ENCODE measurements at places on chromosomes 3 and 15.

DNA sequence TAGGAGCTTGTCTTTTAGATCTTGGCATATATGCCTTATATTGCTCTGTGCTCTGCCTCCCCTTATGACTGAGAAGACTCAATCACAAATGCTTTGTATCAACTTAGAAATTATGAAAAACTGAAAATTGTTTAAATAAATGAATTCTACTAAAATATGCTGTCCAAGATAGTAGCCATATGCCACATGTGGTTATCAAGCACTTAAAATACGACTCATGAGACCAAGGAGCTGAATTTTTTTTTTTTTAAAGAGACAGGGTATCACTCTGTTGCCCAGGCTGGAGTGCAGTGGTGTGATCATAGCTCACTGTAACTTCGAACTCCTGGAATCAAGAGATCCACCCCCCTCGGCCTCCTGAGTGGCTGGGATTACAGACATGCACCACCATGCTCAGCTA lies 118.3 kb downstream of the RFTN1 start:
- DNase-seq, result no peak

GRCh38 chr3:61925721-61926120 lies 364.4 kb downstream of the PTPRG start:
- DNase-seq, result no peak

DNA sequence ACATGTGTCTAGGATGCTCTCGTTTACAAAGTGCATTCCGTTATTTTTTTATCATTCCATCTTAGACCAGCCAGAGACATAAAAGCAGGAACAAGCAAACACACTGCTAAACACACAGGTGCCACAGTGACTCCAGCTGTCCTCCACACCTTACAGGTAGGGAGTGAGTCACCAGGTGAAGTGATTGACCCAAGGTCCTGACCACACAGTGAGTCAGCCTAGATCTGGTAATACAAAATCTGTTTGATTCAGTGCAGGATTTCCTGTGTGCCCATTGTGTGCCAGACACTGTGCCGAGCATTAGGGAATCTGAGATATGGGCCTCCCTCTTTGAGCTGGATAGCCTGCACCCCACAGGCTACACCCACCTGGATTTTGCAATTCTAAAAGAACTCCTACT lies 16.7 kb upstream of the BFSP2 start:
- DNase-seq, result no peak

- no peak for DNase-seq
These were observed 6.3 kb downstream of the CDIN1 start for GRCh38 chr15:36585774-36586173.
